ENCODE measurements at places on chromosomes 6 and 20.

GRCh38 chr6:166423051-166423745, 40.5 kb upstream of the MPC1 start:
- DNase-seq: no peak

GRCh38 chr6:151018046-151018445, 152.5 kb downstream of the MTHFD1L start:
- DNase-seq: no peak

DNA sequence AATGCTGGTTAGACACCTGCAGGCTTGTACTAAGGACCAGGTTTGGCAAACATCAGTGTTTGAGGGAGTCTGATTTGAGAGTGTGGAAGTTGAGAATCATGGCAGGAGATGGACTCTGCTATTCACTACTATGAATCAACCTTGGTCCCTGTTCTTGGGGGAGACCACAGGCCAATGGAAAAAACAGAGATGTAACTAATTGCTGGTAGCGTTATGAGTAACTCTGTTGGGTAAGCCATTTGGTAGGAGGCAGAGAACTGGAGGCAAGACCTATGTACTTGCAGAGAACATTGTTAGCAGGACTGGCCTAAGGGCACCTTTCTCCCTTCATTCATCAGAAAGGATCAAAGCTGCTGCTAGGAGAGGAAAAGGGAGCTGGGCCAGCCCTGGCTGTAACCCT, 8.3 kb upstream of the WFDC2 start:
- no peak for DNase-seq

- DNase-seq: no peak
Measured at GRCh38 chr20:57158474-57158873, 108.0 kb downstream of the BMP7 start.

Measured in right hindlimb (tissue), 1 donor.